ENCODE measurements at places on chromosomes 6 and 20. TPM values are rescaled to one million over a fixed set of nuclear protein-coding genes. Genes with fewer than 3 reads are reported as not detected.

The POPDC3 gene
- 54.0 TPM for polyA plus RNA-seq

The LGSN gene
- polyA plus RNA-seq = not detected

The CITED2 gene
- 154 TPM for polyA plus RNA-seq

The RARS2 gene
- 10.2 TPM for polyA plus RNA-seq

The PAK5 gene
- not detected for polyA plus RNA-seq

- DNase-seq = no peak
Observed at GRCh38 chr20:10253780-10254179, 35.1 kb downstream of the SNAP25 start.

DNA sequence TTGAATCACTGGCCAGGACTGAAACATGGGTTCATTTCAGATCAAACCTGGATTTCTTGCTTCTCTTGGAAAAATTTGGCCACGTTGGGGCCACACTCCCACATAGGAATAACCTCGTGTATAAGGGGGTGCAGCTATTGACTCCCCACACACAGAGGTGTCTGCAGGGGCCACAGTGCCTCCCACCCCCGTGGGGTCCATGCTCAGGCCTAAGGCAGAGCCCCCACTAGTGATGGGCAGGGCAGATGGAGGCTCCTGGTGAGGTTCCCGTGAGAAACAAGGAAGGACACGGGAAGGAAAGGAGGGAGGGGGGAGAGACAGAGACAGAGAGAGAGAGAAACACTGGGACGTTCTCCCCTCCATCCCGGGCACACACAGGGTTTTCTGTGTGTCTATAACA is 230.5 kb downstream of the ERMARD start:
- no peak for DNase-seq

- DNase-seq = no peak
Observed at GRCh38 chr6:136625293-136625692, 75.1 kb upstream of the MAP7 start.

DNA sequence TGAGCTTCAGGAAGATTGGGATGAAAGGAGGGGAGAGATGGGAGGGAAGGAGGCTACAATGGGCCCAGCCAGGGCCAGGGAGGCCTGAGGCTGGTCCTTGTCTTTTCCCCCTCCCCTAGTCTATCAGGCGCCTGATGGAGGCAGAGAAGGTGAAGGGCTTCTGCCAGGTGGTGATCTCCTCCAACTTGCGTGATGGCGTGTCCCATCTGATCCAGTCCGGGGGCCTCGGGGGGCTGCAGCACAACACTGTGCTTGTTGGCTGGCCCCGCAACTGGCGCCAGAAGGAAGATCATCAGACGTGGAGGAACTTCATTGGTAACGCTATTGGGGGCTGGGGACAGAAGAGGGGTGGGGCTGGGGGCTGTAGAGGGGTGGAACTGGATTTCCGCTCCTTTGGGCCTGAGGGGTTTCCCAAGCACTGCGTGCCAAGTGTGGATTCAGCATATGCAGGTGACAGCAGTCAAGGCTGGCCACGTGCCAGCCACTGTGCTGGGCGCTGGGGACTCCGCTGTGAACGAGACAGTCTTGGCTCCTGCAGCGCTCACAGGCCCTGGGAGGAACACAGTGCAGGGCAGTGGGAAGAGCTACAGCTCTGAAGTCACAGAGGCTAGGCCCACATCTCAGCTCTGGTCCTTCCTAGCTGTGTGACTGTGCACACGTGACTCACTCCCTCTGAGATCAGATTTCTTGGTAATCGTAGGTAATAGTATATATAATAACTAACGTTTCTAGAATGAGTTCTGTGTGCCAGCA is 22.7 kb downstream of the SLC12A5 start:
- no peak for DNase-seq

DNA sequence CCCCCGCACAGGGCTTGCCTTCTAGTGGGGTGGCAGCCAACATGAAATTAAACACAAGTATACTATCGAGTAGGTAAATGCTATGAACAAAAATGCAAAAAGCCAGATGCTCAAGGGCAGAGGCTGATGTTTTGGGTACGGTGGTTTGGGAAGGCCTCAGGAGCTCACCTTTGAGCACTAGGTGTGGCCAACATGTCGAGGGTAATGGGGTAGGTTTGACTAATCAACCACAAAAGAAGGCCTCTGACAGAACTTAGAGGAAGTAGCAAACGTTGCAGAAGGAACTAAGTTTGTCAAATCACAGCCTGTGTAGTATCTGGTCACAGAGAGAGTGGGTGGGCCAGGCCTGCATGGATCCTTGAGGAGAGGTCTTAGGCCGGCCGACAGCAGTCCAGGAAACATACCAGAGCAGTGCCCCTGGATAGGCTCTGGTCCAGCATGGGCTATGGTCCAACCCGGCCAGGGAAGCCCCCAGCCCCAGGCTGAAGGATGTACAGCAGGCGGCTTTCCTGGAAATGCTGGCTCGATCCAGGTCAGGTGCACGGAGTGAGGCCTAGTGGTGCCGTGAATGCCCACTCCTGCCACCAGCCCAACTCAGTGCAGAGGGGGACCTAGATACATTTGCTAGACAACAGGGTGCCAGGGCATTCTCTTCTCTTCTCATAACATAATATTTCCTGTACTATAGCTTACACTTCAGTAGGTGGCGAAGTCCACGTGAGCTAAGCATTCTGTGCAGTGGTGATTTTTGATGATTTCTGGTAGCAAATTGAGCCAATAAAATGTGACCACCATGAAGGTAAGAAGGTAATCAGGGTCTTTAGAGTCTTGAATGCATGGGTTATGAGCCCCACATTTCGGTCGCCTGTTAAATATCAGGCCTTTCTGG is 56.3 kb upstream of the CD93 start:
- DNase-seq = no peak

GRCh38 chr6:152295346-152295745 is 341.8 kb downstream of the SYNE1 start:
- DNase-seq = no peak

DNA sequence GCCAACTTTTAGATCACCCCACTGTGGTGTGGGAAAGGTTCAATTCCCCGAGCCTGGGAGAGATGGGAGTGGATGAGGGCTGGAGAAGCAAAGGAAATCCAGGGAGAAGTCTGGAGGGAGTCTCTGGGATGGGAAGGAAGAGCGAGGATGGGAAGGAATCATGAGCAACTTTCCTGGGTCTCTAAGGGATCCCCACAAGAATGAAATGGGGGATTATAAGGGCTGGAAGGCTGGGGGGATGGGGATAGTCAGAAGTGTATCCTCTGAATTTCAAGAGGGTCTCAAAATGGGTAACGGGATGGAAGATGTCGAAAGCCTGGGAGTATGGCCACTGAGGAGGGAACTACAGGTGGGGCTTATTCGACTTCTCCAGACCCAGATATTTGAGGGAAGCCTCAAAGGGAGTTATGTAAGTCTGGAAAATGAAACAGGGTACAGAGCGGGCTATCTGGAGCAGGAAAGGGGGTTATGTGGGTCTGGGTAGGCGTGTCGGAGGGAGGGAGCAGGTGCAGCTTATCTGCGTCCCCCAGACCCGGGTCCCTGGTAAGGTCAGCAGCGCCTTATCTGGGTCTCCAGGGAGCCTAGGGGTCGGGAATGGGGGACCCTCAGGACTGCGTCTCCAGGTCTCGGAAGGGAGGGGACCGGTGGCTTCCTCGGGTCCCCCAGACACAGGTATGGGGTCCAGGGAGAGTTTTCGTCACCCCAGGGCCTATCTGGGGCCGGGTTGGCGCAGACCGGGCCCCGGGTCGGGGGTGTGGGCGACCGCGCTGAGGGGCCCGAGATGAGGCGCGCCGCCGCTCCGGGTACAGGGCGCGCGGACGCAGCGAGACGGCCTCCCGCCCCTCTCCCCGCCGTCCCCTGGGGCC is 550 bp downstream of the PLAGL2 start:
- DNase-seq = no peak

GRCh38 chr6:52325695-52326471 is 36.1 kb upstream of the PAQR8 start:
- DNase-seq = no peak

All from heart left ventricle (tissue), 16 donors.